Central memory CD4-positive, alpha-beta T cell (primary cell): ENCODE measurements at places on chromosomes 4 and X.

DNA sequence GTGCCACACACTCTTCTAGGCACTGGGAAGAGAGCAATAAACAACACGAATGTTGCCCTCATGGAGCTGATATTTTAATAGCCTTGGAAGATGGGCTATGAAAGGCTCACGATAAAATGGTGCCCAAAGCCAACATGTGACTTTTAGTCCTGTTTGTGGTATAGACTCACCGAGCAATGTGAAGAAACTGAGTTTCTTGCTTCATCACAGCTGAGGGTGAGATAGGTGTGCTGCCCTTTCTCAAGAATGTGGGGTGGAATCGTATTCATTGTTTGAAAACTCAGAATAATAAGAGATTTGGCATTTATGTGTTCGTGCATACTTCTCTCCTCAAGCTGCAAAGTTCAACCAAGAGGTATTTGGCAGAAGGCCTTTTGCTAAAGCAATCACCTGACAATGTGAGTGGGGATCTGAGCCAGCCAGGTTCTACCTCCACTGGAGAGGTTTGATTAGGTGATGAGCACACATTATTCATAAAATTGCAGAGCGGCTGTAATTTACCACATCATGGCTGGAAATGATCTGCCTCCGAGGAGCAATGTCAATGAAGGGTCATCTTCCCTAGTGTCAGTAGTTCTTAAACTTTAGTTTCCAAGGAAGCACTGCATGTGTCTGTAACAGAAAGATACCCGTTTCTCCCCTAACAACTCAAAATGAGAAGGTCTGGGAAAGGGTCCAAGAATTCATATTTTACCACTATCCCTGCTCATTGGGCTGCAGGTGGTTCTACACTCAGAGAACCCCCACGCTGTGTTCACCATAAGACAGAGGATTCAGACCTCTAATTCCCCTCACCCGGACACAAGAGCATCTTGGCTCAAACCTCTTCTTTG, 41.9 kb upstream of the CBR4 start:
- DNase-seq = no peak

DNA sequence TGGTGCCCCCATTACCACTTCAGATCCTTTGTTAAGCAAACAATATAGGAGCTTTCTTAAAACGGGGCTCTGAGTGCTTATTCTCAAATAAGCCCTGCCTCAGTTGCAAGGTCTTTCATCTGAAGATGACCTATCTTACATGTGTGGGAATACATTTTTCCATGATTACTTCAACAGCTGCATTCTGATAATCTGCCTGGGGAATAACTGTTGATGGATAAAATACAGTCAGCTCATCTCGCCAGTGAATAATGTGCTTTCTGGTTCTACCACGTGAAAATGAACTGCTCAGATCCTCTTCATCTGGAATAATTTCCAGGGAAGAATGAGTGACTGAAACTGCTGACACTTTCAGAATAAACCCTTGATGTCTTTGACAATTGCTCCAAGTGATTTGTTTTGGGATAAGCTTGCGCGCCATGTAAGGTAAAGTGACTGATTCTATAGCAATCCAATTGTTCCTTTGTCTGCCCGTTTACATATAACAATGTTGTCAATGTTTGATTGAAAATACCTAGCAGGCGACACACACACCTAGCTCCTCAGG, 161.3 kb downstream of the RTL9 start:
- no peak for DNase-seq

- DNase-seq = no peak
These were observed 2.6 kb downstream of the PRDM8 start for GRCh38 chr4:80199947-80200346.

- DNase-seq = no peak
These were observed 81.5 kb upstream of the PACRGL start for GRCh38 chr4:20618731-20619130.

- DNase-seq = no peak
These were observed 15.1 kb downstream of the TRAPPC11 start for GRCh38 chr4:183674153-183674552.

- DNase-seq = no peak
These were observed 329.7 kb upstream of the GATB start for GRCh38 chr4:152090543-152090942.

DNA sequence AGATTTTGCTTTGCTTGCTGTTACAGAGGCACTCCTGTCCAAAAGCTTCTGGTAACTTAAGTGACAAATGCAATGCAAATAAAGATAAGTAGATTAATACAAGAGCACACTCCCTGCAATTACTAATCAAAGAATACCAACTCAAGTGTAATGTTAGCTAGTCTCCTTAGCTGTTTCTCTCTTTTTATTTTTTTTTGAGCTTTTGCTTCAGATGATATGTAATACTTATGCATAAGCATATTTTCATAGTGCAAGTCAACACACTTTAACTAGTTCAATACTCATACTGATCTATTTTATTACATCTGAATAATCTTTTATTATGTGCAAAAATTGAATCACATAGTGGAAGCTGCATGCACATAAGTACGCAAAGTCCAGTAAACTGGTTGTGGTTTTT, 2.7 kb downstream of the SLC7A11 start:
- no peak for DNase-seq

DNA sequence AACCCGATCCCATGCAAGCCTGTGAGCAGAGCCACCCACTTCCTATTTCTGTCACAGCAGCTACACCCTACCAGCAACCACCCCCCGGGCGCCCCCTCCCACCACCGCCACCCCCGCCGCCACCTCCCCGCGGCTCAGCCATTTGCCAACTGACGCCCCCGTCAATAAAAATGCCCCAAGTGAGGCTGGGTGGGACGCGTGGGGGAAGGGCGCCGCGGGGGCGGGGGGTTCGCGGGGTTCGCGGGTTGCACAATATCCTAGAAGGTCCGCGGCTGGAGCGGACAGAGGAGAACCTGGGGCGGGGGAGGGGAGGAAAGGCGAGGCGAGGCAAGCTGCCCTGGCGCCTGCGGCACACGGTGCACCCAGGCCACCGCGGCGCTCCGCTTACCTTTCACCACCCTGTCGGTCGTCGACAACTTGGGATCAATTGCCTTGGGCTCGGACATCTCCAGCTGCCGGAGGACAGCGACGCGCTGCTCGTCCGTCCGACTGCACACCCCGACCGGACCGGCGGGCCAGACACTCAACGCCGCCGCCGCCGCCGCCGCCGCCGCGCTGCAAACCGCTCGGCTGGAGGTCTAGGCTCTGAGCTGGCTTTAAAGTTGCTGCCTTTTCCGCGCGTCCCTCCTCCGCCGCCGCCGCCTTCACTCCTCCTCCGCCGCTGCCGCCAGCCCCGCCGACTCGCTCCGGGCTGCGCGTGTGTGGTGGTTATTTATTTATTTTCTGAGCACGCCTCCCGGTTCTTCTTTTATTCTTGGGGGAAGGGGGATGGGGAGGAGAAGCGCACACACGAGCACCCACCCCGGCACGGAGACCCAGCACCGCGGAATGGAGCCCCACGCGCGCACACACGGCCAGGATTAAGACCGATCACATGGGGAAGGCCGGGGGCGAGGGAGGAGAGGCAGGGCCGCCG, 717 bp downstream of the PPP3CA start:
- DNase-seq = peak; percentile 73

DNA sequence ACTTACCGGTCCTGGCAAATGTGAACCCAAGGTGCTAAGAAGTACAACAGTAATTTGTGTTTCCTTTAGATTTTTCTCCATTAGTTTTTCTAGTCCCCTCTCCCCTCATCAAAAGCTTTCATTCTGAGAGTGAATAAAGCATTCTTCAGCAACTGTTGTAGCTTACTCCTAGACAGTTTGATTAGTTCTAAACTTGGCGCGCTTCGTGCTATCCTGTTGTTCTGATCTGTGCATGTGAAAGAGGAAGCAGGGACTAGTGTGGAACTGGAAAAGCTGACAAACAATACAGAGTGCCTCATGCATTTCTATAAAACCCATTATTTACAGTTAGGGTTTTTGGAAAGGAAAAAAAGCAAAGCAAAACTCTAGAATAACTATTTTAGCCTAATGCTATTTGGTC, 556.9 kb upstream of the SLIT2 start:
- no peak for DNase-seq

- no peak for DNase-seq
These were observed 132.0 kb upstream of the TET2 start for GRCh38 chr4:105014635-105015034.

DNA sequence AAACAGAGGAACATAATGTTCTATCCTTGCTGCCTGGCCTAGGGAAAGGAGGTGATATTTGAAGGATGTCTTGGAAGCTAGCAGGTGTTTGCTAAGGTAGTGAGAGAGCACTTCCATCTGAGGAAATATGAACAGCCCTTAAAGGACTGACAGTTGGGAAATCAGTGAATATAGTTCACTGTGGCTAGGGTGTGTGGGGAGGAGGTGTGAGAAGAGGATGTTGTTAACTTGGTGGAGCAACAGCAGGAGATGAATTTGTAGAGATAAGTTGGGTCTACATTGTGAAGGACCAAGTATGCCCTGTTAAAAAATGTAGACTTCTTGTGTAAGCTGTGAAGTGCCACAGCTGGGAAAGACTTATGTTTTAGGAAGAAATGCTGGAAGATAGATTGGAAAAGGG, 25.5 kb downstream of the TBC1D19 start:
- DNase-seq = no peak

GRCh38 chr4:98262431-98262830, 1.2 kb downstream of the RAP1GDS1 start:
- DNase-seq = peak; percentile 6

GRCh38 chr4:157509341-157509740, 288.8 kb downstream of the GRIA2 start:
- DNase-seq = no peak

DNA sequence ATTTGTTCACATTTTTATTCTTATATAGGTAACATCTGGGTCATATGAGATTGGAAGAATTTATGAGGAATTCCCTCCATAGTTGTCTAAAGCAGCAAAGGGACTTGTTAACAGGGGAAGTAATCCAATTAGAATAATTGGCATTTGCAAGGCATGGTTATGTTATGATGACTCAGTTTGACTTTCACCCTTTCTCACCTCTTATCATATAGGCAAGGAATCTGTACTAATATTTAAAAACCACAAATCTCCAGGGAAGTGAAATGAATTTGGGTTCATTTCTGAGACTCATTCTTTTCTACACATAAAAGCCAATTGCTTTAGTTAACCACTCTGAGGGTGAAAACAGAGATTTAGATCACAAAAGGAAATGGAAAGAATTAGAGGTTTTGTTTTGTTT, 281.5 kb upstream of the DKK2 start:
- DNase-seq = no peak

DNA sequence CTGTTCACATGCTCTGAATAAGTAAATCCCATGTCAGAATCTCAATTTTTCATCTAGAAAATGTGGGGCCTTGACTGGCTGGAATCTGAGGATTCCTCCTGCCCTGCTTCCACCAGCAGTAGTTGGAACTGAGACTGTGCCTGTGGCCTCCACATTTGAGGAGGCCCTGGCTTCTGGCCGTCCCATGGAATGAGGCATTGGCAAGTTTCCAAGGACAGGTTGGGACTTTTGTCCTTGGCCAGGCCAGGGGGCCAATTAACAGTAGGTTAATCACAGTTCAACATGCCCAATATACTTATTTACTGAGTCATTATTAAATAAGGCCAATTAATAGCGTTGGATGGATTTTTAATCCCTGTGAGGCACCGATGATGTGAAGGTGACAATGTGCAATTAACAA, 50.2 kb upstream of the GABRE start:
- DNase-seq = no peak

GRCh38 chrX:13373027-13373426, 53.2 kb upstream of the ATXN3L start:
- DNase-seq = no peak

DNA sequence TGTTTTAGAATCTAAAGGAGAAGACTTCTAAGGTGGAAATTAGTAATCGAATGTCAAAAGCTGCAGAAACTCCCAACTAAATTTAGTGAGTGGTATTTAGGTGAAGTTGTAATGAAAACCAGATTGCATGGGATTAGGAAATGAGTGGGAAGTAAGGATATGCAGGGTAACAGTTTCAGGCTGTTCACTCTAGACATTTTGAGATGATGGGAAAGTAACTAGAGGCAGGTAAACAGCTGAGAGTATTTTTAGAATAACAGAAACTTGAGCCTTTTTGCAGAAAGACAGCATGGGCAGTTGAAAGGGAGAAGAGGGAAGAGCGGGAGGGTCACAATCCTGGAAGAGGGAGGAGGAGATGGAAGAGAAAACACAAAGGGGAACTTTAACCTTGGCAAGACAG, 12.7 kb downstream of the SPRY1 start:
- no peak for DNase-seq

DNA sequence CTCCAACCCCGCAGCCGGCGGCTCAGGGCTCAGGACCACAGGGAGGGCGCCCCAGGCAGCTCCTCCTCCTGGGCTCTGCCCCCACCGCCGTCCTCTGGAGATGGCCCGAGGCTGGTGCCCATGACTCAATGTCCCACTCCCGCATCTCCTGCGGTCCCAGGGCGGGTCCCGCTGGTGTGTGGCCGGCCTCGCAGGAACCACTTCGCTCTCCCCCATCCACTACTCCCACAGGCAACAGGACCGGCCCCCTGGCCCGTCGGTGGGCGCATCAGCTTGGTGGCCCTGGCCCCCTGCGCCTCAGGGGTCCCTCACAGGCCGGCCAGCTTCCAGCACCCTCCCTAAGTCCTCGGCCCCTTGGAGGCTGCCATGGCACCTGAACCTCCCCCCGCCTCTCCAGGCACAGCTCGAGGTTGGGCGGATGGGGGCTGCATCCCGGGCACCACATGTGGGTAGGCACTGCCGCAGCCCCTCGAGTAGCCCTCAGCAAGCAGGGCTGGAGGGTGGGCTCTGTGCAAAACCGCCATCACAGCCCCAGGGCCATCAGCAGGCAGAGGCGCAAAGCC, 22.8 kb upstream of the SPON2 start:
- no peak for DNase-seq

GRCh38 chr4:183492791-183493222, 12.1 kb upstream of the ING2 start:
- no peak for DNase-seq

DNA sequence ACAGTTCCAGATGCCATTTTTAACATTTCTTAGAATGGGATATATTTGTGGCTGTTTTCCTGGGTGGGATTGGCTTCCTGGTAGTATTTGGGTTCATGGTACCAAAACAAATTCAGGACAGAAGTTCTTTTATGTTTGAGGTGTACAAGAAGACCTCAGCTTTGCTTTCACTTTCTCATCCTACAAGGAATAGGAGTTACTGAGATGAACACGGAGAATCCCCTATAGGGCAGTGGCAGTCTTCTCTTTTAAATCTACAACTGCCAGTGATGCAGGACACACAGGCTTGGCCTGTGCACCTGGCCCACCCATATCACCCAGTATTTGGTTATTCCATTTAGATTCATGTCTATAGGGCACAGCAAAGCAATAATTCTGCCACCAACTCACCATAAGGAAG, 35.2 kb downstream of the SLC10A7 start:
- DNase-seq = no peak

GRCh38 chr4:149140841-149141240, 674.8 kb downstream of the IQCM start:
- no peak for DNase-seq

DNA sequence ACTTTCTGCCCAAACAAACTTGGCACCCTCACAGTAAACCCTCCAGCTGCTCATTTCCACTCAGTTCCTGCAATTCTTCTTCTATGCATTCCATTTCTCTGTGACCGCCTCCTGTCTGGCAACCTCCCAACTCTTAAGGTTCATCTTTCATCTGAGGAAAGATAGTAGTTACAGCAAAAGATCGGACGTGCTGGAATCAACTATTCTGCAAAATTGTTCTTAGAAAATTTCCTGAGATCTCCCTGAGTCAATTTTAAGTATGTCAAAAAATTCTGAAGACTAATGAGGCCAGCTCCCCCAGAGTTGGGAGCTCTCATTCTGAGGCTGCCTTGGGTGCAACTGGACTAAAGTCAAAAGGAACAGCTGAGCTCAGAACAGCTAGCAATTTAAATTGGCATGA, 1026.0 kb downstream of the ADGRL3 start:
- no peak for DNase-seq

- no peak for DNase-seq
These were observed 78.2 kb downstream of the EPHA5 start for GRCh38 chr4:65592089-65592488.
